ENCODE measurements at places on chromosomes 4 and X.

DNA sequence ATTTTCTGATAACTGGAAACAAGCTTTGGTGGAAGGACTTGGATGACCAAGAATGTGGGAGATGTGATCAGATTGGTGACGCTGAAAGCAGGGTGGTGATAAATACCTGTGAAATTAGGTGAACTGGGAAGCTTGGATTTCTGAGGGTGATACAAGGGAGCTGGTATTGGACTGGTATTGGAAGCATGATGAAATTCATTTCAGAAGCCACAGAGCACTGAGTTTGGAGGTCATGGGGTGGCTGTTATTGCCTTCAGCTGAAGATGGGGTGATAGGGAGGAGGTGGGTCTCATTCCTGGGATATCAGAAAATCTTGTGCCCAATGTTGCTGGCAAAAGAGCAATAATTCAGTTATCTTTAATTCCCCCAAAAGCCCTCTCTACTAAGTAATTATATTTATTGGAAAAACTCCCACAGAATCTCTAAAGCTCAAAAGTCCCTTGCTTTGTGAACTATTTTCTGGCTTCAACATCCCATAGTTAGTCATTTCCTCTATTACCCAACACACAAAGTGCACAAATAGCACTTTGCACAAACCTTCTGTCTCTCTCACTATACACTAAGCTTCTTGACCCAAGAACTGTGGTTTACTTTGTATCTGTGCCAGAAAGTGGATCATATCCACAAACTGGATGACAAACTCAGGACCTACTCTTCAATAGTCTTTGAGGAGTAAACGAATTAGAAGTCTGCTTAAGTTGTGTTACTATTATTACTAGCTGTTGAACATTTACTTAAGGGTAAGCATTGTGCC is 23.1 kb upstream of the CAMK2D start:
- no peak for DNase-seq

DNA sequence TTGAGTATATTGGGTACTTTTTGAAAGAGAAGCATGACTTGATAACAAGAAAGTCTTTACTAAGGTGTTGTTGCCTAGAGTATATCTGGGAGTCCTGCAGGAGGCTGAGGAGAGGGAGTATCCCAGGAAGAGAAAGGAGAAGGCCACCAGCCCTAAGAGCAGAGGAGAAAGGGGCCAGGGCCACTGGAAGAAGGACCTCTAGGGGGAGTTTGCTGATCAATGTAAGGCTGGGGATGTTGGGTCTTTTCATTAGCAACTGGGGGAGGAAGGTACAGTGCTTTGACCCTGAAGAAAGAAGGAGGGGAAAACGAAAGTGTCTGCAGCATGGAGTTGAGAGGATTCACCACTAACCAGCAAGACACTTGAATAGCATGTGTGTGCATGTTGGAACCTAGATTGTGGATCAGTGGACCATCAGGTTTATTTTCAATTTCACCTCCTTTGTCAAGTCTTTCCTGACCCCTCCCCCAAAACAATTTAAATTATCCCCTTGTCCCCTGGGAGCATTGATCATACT is 4.5 kb downstream of the SMIM9 start:
- no peak for DNase-seq

DNA sequence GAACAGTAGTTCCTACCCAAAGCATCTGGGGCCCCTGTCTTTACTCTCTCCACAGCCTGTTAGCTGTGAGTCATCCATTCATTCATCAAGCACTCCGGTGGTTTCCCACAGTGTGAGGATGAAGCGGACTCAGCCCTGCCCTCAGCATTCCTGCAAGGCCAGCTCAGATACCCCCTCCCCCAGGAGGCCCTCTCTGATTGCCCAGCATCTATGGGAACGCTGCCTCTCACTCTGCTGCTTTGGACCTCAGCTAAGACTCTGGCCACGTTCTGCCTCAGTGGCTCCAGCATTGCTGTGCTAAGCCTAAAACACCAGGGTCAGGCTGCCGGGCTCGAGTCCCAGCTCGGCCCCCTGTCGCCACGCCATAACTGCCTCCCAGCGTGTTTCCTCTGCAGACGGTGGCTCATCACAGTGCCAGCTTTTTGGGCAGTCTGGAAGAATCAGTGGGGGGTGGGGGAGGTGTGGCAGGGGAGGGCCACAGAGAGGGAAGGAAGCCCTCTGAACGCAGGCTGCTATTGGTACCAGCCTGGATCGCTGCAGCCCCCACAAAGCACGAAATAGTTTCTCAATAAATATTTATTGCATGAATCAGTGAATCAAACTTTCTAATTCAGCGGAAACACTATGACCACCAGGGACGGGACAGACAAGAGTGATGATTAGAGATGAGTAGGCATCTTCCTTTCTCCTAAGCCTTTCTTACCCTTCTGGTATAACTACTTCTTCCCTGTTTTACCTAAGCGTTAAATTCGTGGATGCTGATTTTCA is 74.4 kb downstream of the SORCS2 start:
- no peak for DNase-seq

GRCh38 chr4:82461710-82462109 is 31.3 kb downstream of the ENOPH1 start:
- no peak for DNase-seq

DNA sequence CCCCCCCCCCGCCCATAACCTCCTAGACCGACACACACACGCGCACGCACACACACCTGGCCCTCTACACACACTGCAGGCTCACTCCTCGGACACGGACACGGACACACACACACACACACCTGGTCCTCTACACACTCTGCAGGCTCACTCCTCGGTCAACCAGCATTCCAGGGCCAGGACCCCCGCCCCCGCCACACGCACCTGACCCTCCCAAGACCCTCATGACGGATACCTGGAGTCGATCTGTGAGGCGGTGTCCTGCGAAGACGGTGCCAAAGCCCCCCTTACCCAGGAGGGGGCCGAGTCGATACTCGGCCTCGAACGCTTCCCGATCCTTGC is 552 bp downstream of the PIM2 start:
- DNase-seq: no peak

DNA sequence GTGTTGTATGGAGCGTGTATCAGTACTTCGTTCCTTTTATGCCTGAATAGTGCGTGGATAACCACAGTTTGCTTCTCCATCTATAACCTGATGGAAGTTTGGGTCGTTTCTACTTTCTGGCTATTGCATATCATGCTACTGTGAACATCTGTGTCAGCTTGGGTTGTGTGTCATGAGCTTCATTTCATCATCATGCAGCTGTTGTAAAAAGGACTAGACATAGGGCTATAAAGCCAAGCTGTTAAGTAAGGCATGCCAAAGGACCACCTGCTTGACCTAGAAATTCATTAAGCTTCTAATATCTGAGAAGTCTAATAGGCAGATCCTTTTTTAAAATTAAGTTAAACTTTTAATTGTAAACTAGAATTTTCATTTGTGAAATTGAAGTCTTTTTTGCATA is 18.4 kb downstream of the SMS start:
- no peak for DNase-seq

DNA sequence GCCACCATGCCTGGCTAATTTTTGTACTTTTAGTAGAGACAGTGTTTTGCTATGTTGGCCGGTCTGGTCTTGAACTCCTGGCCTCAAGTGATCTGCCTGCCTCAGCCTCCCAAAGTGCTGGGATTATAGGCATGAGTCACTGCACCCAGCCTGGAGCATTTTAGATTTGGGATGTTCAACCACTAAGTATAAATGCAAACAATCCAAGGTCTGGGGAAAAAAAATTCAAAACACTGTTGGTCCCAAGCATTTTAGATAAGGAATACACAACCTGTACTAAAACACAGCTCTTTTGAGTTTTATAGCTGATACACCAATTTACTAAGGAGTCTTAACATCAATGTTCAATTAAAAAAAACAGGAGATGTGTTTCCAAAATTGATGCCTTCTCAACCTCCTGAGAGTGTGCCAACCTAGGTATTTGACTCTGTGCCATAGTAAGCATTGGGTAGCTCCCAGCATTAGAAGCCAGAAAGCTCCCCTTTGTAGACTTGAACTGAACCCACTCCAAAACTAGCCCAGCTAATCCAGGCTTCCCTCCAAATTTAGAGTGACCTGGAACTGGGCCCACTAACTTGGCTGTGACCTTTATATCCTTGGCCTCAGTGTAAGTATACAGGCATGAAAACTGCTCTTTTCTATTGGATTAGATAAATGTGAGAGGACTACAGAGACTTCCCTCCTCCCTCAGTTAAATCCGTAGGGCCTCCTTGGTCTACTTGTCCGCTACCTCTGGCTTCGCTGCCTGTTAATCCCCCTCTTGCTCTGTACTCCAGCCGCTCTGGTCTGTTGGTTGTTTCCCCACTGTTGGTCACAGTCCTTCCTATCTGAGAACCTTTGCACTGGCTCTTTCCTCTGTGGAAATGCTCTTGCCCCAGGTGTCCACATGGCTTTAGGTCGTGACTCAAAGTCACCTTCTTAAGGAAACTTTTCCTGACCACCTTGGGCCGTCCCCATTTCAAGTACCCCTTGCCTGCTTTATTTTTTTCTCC is 77.6 kb downstream of the CCKAR start:
- DNase-seq: no peak

DNA sequence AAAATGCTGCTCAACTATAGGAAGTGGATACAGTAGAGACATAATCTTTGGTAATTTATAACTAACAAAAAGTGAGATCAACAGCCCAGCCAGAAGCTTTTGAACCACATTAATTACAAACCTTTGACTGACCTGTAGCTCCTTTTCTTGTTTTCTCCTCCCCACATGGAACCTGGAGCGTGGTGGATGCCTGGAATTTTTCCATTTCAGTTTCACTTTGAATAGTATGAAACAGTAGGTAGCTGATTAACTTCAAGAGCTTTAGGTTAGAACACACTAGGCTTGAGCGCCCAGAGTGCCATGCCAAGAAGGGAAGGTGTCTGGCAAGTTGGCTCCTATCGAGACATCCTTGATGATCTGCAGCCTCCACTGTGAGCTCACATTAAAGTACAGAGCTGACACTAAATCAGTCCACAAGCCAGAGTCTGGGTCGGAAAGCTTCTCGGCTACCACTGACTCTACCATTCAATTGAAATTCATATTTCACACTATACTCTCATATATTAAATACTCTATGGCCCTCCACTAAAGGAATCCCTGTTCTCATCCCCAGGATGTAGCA is 143.4 kb downstream of the GLRA2 start:
- DNase-seq: no peak

GRCh38 chr4:32268863-32269262 is 1548.7 kb downstream of the PCDH7 start:
- DNase-seq: no peak

DNA sequence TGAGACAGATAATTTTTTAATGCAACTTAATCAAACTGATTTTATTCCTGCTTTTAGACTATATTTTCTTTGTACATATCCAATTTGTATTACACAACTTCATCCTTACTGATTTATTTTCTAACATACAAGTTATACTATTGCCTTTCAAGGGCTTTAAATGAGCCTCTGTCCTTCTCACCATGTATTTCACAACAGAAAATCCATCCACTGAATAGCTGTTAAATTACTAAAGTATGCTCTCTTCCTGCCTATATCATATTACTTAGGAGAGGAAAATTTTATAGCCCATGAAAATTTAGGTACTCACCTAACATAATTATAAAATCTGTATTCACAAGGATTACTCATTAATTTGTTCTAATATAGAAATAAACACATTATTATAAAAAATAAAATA is 528.6 kb downstream of the ANKRD50 start:
- no peak for DNase-seq

DNA sequence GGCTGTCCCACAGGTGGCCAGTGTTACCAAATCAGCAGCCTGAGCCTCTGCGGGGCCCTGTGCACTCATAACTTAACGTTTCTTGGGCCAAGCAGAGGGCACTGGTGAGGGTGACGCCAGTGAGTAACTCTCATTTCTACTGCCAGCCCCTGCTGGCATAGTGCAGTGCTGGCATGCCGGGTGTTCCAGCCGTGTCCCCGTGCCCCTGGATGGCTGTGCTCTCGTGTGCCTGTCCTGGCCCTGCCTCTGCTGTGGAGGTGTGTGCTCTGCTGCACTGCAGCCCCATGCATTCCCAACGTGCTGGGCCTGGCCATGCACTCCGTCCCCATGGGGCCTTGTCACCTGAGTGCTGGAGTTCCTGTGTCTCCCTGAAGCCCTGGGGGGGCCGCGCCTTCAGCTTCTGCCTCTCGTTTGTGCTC is 14.7 kb downstream of the TBC1D14 start:
- no peak for DNase-seq

DNA sequence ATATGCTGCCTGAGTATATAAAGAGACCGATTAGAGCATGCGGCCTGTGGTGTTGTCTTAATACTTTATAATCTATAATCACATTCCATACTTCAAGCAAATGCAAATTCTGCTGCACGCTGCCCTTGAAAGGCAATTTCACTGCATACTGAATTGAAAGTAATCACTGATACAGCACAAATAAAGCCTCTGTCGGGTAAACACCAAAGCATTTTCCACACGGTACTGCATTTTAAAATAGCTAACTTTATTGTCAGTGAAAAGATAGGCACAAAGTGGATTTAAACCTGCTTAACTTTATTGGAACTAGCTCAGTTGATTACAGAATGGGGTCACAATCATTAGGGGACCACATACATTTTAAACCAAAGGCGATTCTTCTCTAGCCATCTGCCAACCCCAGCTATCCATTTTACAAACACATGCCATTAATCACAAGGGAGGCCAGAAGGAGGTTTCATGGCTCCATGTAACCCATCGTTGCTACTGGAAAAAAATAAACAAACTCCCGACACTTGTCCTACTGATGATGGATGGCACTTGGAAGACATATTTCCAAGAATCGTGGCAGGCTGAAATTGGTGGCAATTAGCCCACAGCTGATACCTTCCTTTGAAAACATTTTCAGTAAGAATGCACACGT is 65.9 kb downstream of the AMOT start:
- DNase-seq: no peak

- DNase-seq: peak; percentile 94
Observed at GRCh38 chr4:15001869-15002658, at the start of gene CPEB2. Gene CPEB2, plus strand, starts transcription at chr4:15002481. Its CDS starts 193 bp downstream, at chr4:15002674.

DNA sequence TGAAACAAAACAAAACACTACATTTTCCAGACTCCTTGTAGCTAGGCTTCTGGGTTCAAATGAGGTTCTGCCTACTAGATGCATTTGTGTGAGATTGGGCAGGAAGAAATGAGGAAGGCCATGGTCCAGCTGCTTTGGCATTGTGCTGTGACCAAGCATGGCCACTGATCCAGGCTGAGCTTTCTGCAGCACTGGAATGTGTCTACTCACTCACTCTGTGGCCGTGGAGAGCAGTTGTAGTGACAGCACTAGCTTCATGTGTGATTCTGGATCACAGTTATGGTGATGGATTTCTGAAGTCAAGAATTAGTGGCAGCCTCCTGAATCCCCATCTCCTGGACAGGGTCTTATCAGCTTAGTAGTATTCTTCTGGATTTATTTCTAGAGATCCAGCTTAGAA is 358.9 kb downstream of the GPAT3 start:
- no peak for DNase-seq
